Left renal pelvis (tissue), 4 donors: ENCODE measurements at places on chromosomes 13 and 19. TPM values are rescaled to one million over a fixed set of nuclear protein-coding genes. Genes with fewer than 3 reads are reported as not detected.
A peak's percentile ranks its signal among the peaks of the same experiment; 100 is the strongest.

DNA sequence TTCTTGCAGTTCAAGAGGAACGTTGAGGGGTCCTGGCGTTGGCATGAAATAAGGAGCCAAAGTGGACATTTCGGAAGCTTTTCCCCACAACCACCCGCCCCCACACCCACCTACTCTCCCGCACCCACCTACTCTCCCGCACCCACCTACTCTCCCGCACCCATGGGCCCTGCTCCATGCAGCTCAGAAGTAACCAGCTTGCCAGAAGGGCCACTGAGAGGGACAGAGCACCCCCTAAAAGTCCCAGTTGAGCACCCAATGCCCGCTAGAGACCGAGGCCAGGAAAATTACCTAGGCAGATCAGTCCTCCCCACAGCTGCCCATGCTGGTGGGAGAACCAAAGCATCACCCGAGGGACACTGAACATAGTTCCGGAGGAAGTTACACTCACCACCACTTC, 11.8 kb downstream of the VSTM2B start:
- no peak for DNase-seq

UBE2L5 gene
- 0.60 TPM for polyA plus RNA-seq

- DNase-seq, result no peak
These were observed 30.7 kb upstream of the RCBTB2 start for GRCh38 chr13:48563626-48564025.

CRLF1 gene
- 3.0 TPM for polyA plus RNA-seq

GRCh38 chr13:39035204-39035603, 2.7 kb downstream of the PROSER1 start:
- no peak for DNase-seq

- no peak for DNase-seq
These were observed 113.3 kb downstream of the RAB20 start for GRCh38 chr13:110448230-110448629.

- no peak for DNase-seq
These were observed 2.2 kb upstream of the MCF2L start for GRCh38 chr13:112966776-112967175.

DNA sequence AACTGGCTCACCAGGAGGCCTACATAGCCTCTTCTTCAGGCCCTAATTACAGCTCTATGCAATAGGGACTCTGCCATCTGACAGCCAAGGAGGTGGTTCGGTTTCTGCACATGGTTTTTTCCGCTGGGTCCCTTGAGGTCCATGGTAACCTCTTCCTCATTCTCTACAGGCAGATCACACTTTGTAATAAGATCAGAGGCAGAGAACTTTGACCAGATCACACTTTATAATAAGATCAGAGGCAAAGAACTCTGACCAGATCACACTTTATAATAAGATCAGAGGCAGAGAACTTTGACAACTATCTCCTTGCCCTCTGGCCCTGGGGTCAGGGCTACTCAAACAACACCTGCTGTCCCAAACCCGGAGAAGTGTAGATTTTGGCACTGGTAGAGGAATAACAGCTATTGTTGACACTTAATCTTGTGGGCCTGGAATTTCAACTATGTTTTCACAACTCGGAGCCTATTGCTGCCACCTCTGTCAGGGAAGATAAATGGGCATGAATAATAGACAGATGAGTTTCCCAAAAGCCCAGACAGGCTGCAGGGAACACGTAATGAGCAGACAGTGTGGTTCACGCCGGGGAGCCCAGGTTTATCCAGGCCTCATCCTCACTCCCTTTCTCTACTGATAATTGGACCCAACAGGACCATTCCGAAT, 246.1 kb downstream of the UQCRFS1 start:
- DNase-seq, result no peak

FAM83E gene
- polyA plus RNA-seq, result not detected

DNA sequence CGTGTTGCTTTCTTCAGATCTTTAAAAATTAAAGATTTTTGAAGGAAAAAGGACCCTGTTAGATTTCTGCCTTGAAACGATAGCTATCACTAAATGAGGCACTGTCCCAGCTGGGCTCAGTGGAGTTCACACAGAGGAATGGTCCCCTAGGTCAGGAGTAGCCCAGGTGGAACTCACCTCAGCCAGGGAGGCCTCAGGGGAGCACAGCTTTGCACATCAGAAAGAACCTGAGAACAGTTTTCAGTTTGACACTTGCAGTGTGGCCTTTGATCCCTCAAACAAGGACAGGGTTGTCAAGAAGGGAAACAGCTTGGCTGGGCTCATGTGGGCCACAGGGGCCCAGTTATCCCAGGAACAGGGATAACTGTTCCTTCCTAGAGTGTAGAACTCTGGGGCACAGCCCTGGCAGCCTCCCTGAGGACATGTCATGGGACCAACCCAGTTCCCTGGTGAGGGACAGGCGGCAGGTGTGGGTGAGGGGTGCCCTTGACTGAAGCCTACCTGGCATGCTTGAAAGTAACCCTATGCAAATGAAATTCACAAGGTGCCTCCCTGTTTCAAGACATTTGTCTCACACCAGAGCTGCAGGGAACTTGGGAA, 59.4 kb downstream of the CHST8 start:
- no peak for DNase-seq

- no peak for DNase-seq
These were observed 111.4 kb upstream of the SLC7A1 start for GRCh38 chr13:29706923-29707322.

DNA sequence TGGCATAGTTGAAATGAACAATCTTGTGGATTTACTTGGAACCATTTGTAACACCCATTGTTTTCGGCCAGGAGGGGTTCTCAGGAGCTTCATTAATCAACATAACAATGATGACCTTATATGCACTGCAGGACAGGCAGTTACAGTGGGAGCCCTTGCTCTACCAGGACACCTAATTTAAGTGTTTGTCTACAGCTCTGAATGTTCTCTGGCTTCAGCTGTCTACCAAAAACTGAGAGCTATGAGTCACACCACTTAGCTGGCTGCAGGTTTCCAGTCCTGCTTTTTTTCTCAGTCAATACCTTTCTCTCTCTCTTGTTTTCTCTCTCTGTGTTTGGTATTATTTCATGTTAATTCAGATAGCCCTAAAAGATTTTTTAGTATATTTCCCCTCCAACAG, 105.4 kb upstream of the MBNL2 start:
- DNase-seq, result no peak

SYNE4 gene
- 10.0 TPM for polyA plus RNA-seq

DNA sequence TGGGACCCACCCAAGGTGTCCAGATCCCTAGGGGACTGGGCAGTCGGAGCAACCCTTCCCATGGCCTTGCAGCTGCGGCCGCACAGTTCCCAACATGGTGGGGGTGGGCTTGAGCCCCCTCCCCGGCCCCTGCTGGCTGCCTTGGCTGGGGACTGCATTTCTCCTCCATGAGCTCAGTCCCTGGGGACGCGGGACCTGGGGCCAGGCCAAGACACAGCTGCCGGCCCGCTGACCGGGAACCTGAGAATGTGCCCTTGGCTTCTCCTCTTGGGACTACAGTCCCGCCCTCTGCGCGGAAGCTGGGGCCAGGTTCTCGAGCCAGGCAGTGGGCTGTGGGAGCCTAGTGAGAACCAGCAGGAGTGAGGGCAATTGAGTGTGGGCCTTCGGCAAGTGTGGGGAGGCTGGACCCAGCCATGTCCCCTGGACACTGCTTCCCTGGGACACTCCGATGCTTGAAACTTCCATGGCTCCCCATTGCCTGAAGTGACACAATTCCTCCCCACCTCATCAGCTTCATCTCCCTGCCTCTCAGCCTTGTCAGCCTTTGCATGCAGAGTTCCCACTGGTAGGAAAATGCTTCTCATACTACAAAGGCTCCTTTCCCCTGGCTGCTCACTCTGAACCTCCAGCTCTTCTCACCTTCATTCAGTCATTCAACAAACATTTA, 13.1 kb upstream of the NOTCH3 start:
- DNase-seq, result no peak

RTBDN gene
- polyA plus RNA-seq, result not detected

DNA sequence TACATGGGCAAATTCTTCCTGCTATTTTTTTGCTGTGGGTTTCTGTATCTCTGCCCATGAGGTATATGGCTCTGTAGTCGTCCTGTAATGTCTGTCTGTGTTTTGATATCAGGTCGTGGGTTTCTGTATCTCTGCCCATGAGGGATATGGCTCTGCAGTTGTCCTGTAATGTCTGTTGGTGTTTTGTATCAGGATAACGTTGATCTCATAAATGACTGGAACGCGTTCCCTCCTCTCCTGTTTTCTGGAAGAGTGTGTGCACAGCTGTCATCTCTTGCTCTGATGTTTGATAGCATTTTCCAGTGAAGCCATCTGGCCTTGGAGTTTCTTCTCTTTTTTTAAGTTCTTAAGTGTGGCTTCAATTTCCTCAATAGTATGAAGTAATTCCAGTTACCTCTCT, 57.2 kb downstream of the SOX1 start:
- no peak for DNase-seq

DNA sequence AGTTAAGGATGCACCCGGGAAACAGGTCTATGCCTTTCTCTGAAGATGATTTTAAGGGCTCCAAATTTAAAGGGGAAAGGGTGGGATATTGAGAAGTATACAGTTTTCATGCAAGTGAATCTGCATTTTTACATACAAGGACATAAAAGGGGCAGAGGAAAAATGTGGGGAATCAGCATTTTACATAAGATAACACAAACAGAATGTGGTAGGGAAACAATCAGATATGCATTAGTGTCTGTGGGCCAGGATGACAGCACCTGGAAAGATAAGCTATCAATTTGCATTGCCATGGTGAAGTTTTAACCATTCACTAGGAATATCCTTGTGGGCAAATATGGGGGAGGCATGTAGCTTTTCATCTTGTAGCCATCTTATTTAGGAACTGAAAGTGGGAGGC, 24.1 kb downstream of the IGFL3 start:
- DNase-seq, result no peak

ZNF784 gene
- 14.2 TPM for polyA plus RNA-seq

NBEA gene
- 17.6 TPM for polyA plus RNA-seq

KPTN gene
- polyA plus RNA-seq, result 8.8 TPM

DNA sequence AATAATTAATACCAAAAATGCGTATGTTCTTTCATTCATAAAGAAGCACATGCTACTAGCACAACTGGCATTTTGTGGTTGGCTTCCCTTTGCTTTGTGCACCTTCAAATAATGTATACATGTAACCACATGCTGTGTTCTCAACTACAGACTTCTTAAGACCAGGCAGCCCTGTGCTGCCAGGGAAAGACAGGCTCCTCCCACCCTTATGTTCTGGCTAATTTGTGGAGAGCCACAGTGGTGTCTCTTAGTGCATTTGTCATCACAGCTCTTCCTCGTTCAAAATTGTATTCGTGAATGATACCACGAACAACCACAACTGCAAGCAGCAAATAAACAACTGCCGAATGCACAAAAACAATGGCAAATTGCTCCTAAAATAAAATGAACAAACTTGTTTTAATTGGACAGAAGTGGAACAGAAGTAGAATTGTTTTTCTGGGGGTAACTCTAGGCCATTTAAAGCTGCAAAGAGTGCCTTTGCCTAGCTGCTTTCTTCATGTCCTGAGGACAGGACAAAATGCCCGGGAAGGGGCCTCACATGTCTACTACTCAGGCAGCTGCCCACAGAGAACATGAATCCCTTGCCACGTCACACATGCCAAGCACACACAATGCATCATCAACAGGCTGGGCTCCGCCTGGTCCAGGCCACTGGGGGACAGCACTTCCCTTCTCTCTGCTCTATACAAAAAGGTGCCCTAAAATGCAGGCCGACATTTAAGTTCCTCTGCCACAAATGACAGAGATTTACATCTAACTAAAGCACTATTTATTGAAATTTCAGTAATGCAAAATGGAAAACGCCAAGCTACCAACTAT, 21.7 kb downstream of the IRS2 start:
- no peak for DNase-seq

- DNase-seq, result no peak
These were observed 1.2 kb downstream of the CTXN1 start for GRCh38 chr19:7924651-7925170.

- DNase-seq, result peak; percentile 3
These were observed 133.5 kb downstream of the TRPC4 start for GRCh38 chr13:37736045-37736444.

- no peak for DNase-seq
These were observed 15.2 kb downstream of the LNX2 start for GRCh38 chr13:27605099-27605498.

DNA sequence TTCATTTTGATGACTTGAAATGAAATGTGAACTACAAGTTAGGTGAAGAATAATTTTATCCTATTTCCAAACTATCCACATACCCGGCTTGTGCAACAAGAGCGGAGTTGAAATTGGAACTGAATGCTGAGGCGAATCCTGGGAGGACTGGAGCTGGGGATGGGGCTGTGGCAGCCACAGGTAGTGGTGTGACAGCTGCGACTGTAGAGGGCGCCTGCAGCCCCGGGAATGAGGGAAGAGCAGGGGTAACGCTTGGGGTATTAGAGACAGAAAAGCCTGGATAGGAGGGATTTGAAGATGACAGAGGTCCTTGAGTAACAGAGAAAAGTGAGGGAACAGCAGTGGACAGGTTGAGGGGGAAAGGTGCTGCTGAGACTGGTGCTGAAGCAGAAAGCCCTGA, 22.0 kb upstream of the STOML3 start:
- DNase-seq, result no peak

C19orf67 gene
- polyA plus RNA-seq, result not detected

GRCh38 chr13:76969488-76970365, 21.4 kb downstream of the ACOD1 start:
- no peak for DNase-seq

DNA sequence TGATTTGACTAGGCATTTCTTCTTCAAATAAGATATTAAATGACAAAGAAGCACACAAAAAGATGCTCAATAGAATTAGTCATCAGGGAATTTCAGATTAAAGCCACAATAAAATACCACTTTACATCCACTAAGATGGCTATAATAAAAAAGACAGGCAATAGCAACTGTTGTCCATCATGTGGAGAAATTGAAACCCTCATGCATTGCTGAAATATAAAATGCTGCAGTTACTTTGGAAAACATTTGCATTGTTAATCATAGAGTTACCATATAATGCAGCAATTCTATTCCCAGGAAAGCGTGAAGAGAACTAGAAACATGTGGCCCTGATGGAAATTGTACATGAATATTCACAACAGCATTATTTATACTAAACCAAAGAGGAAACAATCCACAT, 605.5 kb upstream of the SLITRK1 start:
- DNase-seq, result no peak

DNA sequence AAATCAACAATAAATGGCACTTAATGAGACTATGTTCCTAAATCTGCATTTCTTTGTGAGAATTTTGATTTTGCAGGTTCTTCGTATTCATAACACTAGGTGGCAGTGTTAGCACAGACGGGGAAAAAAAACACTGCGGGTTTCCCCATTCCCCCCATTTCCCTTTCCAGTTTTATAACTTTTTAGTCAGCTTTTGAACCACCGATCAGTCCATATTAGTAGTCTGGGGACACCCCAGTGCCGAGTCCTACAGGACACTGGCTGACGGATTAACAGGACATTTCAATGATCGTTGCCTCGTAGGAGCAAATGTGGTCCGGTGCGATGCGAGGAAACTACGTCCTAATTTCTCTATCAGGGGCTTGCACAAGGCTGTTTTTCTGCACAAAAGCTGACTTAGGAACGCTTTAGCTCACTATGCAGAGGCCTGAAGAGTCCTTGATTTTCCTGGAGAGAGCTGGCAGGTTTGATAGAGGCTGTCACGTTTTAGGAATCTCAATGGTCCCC, 234.3 kb downstream of the LMO7 start:
- DNase-seq, result no peak

ZNF121 gene
- polyA plus RNA-seq, result 18.5 TPM
